ENCODE measurements at places on chromosomes 11 and 22.

DNA sequence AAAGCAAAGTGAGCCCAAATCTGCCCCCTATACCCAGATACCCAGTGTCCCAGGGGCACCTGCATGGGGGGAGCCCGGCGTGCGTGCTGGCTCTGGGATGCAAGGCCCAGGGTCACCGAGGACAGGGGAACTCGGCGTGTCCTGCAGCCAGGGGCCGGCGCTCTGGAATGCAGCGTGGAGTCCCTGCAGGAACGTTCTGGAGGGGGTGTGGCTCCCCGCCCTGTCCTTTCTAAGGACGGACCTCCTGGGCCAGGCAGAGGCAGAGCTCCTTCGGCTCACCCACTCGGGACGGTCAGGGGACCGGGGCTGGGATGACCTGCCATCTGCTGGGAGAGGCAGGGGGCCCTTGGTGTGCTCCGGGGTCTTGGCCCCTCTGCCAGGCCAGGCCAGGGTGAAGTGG is 1196.8 kb downstream of the BRD1 start:
- no peak for DNase-seq

- no peak for DNase-seq
These were observed 97.0 kb upstream of the PRR5 start for GRCh38 chr22:44604991-44605390.

- DNase-seq = no peak
These were observed 14.6 kb upstream of the MYRF start for GRCh38 chr11:61737636-61738386.

DNA sequence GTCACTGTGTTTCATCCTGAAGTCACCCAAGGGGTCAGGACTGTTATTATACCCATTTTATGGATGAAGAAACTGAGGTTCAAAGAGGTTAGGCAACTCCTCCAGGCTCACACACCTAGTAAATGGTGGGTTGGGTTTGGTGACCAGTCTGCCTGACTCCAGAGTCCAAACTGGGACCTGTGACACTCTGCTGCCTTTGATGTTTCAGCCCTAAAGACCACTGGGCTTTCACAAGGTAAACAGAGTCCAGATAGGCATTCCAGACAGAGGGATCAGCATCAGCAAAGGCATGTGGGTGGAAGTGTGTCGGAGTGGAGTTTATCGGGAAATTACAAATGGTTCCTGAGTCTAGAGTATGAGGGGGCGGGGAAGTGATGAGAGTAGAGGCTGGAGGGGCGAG is 38.5 kb downstream of the MICAL2 start:
- DNase-seq = no peak

GRCh38 chr22:30040499-30041260 is 39.6 kb upstream of the HORMAD2 start:
- peak; percentile 50 for DNase-seq

GRCh38 chr22:33897448-33897835 is 22.8 kb downstream of the LARGE1 start:
- DNase-seq = no peak

DNA sequence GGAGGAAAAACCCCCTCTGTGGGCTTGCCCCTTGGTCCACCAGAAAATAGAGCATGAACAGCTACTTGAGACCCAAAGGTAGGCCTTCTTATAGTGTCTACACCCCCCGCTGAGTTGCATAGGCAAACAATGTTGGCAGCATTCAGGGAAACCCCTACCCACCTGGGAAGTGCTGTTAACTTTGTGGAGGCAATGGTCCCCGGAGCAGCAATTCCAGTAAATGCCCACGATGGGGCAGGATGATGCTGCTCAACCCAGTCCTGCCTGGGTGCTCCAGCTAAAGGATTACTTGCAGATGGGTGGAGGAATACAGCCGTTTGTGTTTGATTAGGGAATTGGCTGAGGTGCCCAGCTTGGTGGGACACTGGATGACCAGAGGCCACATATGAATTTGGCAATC is 381.3 kb upstream of the ANO5 start:
- no peak for DNase-seq

DNA sequence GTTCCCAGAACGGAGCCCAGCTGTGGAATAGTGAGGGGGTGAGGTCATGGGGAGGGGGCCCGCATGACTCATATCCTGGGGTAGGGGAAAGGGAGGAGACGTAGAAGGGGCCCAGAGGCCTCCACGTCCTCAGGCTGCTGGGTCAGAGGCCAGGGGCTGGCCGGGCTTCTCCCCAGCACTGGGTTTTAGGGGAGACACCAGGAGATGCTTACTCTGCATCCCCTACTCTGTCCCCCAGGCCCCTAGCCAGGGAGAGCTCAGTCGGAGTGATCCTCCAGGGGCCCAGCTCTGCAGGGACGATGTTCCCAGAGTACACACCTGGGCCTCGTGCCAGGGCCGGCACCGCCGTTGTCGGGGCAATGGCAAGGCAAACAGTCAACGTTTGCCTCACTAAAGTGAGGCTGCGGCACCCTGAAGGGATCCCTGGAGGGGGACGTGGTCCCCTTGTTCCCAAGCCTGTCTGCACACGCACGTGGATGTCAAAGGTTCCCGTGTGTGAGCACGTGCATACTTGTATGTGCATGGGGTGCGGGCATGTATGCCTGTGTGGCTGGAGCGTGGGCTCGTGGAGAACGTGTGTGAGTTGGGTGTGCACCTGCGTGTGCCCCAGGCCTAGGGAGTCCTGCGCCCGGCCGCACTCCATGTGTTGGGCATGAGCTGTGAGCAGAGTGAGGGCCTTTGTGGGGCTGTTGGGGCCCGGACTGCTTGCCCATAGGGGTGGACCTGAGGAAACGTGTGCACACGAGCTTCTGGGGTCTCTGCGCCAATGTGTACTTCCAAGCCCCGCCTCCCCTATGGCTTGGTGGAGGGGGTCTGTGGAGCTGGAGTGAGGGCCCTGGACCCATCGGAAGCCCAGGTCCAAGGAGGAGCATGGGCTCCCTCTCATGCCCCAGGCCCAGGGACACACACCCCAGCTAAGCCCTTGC is 14.2 kb downstream of the PRR33 start:
- peak; percentile 80 for DNase-seq

DNA sequence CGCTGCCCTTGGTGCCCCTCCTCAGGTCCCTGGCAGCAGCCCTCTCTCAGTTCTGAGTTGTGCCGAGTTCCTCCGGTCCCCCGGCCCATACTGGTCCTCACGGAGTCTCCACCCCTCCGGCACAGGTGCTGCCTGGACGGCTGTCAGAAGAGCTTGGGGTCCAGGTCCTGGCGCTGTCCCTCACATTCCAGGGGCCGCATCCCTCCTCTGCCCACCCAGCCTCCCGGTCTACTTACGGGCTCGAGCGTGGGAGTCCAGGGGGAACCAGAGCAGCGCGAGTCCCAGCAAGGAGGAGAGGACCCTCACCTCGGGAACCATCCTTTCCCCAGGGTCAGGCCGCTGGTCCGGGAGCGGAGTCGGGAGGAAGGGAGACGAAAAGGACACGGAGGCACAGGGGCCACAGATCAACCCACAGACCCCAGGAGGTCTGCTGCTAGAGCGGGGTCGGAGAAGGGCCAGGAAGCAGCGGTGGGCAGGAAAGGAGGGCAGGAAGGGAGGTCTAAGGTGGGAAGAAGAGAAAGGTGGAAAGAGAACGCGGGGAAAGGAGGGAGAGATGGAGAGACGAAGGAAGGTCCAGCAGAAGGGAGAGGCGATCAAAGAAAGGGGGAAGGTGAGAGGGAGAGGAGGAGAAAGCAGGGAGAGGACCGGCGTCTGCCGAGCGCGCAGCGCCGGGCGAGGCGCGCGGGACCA is 510 bp downstream of the CHRDL2 start:
- DNase-seq = no peak

GRCh38 chr11:99822846-99823565 is 802.3 kb downstream of the CNTN5 start:
- no peak for DNase-seq

GRCh38 chr11:127627629-127628457 is 627.3 kb upstream of the KIRREL3 start:
- DNase-seq = no peak

- no peak for DNase-seq
These were observed 67.4 kb downstream of the SWAP70 start for GRCh38 chr11:9731256-9731655.

DNA sequence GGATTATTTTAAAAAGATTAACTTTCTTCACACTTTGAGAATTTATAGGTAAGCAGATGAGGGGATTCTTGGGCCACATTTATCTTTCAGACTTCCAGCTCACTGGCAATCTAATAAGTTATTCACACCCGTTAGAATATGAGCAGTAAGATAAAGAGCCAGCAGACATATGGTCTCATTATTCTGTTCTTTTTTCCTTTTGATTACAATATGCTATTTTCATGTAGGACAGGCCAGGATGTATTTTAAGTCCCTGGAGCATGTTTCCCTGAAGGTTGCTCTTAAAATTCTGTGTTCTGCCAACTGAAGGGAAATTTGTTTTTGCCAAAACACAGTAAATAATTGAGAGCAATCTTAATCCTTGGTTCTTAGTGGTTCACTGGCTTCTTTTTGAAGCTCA is 22.2 kb downstream of the PDHX start:
- DNase-seq = no peak

- DNase-seq = no peak
These were observed 1357.3 kb upstream of the TENM4 start for GRCh38 chr11:80798174-80798573.

DNA sequence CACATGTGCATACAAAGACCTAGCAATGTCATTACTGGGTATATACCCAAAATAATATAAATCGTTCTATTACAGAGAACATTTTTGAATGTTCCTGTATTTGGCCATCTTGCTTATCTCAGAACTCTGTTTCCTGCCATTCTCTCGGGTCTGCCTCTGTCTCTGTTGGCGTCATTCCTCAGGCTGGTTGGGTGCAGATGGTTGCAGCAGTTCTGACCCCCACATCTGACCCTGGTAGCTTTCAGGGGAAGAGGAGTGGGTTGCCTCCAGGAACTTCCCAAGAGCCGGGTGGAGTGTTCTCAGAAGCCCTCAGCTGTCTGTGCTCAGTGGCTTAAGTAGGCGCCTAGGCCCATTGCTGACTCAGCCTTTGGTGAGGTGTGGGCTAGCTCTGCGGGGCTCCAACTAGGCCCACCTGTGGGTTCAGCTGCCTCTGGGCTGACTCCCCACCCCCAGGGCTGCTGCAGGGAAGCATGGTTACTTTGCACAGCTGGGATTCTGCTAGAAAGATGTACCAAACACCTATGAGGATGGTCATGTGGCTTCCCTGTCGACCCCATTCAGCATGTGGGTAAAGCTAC is 114.0 kb downstream of the TBC1D22A start:
- no peak for DNase-seq

DNA sequence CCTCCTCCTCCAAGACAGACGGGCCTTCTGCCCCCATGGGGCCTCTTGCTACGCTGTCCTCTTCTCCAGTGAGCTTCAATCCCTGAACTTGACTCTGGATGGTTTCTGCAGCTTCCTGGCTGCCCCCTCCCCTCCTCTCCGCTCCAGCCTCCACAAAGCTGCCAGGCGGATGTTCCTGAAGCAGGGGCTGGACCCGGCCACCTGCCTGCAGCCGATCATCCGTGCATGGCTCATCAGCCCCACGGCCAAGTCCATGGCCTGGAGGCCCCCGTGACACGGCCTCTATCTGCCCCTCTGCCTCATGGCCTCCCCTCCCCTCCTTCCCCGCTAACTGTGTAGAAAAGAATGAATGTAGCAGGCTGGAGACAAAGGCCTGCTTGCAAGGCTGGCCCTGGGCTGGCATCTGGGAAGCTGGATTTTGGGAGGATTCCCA is 6.8 kb upstream of the SUN2 start:
- no peak for DNase-seq

DNA sequence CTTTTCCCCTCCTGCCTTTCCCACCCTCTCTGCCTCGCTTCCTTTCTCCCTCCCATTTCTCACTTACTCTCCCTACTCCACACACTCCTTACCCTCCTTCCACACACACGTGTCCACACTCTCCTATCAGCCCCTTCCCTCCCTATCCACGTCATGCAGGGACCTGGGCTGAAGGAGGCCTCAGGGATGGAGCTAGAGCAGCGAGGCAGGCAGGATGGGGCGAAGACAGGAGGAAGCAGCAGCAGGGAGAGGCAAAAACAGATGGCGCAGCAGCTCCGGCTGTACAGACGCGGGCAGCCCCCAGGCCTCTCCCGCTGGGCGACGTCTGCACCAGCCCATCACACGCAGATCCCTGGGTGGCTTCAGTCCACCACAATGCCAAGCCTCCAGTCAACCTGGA is 97.9 kb downstream of the SPATA19 start:
- DNase-seq = no peak

DNA sequence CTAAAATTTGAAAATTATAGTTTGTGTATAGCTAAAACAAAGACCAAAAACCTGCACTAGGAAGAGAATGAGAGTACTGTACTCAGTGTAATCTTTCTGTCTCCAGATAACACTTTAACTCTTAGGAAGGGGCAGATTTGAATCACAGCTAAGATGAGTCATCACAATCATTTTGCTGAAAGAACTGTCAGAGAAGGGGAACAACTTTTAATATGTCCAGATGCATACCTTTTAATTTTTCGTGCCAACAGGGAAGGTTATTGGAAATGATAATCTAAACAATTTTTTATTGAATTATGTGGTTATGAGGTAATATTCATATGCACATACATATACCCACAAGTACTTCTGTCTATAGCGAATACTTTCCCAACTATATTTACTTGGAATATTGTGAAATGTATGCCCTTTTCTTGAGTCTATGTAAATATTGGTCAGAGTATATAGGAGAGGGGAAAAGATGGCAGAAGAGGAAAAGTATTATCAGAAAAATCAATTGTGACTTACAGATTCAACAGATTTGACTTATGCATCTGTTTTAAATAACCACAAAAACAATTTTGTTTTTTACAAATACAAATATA is 51.1 kb upstream of the MUC15 start:
- no peak for DNase-seq

DNA sequence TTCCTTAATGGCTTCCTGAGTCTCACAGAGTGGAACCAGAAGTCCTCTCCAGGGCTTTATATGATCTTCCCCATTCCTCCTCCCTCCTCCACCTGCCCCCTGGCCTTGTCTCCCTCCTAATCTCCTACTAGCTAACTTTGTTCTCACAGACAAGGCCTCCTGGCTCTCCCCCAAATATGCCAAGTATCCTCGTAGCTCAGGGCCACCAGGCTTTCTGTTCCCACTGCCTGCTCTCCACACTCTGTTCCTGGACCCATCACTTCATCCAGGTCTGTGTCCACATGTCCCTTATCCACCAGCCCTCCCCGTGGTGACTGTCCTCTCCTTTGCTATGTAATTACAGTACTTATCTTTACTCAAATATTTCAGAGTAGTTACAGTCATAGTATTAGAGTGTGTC is 23.2 kb upstream of the LMO1 start:
- DNase-seq = peak; percentile 48

- no peak for DNase-seq
These were observed 47.3 kb downstream of the GRIK4 start for GRCh38 chr11:120558744-120559431.

- DNase-seq = no peak
These were observed 122.9 kb downstream of the DCDC1 start for GRCh38 chr11:31246451-31247165.

- no peak for DNase-seq
These were observed 1077.9 kb downstream of the DLG2 start for GRCh38 chr11:84549217-84549616.

DNA sequence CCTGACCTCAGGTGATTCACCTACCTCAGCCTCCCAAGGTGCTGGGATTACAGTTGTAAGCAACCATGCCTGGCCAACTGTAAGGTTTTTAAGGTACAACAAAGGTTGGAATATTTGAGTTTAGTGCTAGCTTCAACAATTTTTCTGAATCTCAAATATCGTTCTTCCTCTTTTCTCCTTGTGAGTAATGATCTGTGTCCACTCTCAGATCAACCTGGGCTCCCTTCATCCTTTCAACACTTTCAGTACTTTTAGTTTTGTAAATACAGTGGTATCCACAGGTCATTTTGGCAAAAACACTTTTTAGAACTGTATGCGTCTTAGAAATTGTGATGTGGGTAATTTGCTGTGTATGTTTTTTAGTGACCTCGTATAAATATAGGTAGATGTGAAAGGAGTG is 7.9 kb downstream of the PACS1 start:
- DNase-seq = no peak

All from sigmoid colon (tissue), 7 donors.